GDM1 (cell line): ENCODE measurements at places on chromosomes 6 and 20.
A peak's percentile ranks its signal among the peaks of the same experiment; 100 is the strongest.

GRCh38 chr6:14804001-14804784 lies 441.7 kb upstream of the JARID2 start:
- DNase-seq: no peak

DNA sequence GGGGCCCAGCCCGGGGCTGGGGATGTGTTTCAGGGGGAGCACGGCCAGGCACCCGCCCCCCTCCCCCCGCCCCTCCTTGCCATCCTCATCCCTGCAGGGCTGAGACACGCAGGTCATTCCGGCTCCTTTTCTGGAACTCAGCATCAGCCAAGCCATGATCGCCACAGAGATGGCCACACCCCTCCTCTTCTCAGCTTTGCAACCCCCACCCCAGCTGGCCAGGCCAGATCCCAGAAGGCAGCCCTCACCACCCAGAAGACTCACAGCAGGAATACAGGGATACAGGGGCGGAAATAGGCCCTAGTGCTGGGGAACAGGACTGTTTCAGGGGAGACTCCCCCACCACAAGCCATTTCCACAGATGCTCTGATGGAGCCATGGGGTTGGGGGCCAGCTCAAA lies 33.5 kb downstream of the YTHDF1 start:
- no peak for DNase-seq

DNA sequence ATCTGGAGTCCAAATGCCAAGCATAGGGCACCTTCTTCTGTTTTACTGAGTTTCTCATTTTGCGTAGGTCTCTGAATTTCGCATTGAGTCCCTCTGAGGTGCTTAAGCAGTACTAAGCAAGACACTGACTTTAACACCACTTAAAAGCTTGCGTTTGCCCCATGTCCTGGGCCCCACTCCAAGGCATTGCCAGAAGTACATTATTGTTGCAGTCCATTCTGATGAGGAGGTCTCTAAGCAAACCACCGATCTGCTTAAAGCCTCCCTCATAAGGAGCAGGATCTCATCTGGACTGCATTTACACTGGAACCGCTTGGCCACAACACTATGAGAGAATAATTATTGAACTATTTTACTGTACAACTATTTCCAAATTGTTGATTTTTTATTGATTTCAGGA lies 16.3 kb downstream of the BMP2 start:
- DNase-seq: no peak

DNA sequence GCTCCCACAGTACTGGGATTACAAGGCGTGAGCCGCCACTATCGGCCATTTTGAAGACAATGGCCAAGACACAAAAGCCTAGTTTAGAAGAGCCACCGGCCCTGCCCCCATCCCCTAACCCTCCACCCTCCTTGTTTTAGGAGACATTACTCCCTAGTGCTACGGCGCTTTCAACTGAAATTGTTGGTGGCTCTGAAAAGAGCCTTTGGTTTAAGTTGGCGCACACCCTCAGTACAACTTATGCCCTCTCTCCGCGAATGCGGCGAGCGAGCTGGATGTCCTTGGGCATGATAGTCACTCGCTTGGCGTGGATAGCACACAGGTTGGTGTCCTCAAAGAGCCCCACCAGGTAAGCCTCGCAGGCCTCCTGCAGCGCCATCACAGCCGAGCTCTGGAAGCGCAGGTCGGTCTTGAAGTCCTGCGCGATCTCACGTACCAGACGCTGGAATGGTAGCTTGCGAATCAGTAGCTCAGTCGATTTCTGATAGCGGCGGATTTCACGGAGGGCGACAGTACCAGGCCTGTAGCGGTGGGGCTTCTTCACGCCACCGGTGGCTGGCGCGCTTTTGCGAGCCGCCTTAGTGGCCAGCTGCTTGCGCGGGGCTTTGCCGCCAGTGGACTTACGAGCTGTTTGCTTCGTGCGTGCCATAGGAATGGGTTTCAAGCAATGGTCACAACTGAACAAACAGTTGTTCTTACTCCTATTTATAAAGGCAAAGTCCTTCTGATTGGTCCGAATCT lies 114.9 kb upstream of the BTN3A2 start:
- DNase-seq: no peak

DNA sequence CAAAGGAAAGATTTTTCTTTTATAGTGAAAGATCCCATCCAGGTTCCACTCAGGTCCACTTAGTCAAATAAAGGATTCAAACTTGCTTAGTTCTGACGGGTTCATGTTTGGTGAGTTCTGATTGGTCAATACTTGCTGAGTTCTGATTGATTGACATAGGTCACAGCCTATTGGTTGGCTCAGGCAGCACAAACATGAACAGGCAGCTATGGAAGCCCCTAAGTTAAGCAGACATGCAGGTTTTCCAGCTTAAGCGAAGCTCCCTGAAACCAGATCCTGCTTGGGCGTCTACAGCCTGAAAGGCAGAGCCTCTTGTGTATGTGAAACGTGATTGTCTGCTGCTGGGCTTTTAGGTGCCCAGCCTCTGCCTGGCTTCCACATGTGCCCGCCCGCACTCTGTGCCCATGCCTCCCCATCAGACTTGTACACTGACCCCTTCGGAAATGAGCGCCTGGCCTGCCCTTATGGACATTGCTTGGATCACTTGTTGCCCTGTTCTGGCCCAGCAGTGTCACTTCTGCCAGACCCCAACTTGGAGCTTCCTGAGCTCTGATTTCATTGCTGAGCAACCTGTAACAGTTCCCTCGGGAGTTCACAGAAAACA lies 45.4 kb upstream of the ECI2 start:
- no peak for DNase-seq

- DNase-seq: peak; percentile 48
These were observed 25.5 kb downstream of the DDO start for GRCh38 chr6:110389689-110390382.

DNA sequence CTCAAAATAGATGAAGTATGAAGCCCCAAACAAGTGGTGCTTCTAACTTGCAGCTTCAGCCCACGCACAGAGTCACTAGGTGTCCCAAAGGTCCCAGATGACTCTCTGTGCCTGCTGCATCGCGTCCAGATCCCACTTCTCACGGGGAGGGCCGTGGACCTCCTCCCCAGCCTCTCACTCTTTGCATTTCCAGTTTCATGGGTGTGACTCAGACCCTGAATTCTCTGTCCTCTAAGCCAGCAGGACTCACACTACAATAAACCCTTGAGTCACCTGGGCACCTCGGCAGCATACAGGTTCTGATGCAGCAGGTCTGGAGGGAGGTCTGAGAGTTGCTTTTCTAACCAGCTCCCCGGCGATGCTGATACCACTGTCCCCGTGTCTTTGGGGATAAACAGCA lies 114.0 kb upstream of the RIN2 start:
- no peak for DNase-seq

GRCh38 chr6:163192591-163192990 lies 221.9 kb upstream of the QKI start:
- DNase-seq: no peak

DNA sequence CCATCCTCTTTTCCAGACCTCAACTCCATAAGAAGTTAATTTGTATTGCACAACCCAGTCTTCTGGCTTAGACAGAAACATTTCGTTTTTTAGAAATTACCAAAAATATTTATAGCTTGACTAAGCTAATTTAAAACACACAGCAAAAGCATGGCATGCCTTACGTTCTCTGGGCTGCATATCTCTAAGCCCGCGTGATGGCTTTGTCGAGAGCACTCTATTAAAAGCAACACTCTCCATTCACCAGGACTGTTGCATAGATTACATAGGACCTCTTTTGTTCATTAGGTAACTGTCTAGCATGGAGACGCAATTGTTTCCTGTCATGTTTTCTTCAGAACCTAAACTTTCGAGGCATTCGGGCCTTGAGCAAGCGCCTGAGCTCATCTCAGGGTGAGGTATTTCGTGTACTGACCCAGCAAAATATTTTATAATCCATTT lies 104.5 kb downstream of the IBTK start:
- no peak for DNase-seq

DNA sequence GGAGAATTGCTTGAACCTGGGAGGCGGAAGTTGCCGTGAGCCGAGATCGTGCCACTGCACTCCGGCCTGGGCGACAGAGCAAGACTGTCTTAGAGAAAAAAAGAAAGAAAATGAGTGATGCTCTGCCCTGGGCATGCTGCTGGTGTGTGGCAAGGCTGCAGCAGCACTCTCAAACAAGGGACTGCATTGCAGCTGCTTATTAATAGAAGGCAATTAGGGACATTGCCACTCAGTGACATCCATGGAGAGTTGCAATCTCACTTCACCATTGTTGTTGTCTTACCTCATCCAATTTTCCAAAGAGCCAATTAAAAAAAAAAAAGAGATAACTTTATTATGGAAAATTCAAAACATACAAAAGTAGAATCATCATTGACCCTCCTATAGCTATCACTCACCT lies 131.1 kb downstream of the LRRC1 start:
- DNase-seq: no peak

GRCh38 chr6:6494677-6495076 lies 93.8 kb upstream of the LY86 start:
- no peak for DNase-seq

DNA sequence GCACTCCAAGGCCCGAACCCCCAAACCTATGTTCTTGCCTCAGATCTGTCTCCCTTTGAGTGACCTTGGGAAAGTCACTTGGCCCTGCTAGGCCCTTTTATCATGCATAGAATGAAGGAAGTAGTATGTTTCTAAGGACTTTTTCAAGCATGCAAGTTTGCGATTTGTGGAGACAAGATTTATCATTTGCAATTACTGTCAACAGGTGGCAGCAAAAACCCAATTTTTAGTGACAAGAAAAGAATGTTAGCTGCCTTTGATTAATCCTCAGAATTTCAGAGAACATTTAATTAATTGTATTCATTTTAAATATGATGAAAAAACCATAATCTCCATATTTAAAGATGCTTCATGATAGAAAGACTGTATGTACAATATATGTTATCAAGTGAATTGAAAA lies 28.3 kb upstream of the PREP start:
- DNase-seq: no peak

GRCh38 chr6:36610041-36610955 lies 16.1 kb downstream of the SRSF3 start:
- no peak for DNase-seq

DNA sequence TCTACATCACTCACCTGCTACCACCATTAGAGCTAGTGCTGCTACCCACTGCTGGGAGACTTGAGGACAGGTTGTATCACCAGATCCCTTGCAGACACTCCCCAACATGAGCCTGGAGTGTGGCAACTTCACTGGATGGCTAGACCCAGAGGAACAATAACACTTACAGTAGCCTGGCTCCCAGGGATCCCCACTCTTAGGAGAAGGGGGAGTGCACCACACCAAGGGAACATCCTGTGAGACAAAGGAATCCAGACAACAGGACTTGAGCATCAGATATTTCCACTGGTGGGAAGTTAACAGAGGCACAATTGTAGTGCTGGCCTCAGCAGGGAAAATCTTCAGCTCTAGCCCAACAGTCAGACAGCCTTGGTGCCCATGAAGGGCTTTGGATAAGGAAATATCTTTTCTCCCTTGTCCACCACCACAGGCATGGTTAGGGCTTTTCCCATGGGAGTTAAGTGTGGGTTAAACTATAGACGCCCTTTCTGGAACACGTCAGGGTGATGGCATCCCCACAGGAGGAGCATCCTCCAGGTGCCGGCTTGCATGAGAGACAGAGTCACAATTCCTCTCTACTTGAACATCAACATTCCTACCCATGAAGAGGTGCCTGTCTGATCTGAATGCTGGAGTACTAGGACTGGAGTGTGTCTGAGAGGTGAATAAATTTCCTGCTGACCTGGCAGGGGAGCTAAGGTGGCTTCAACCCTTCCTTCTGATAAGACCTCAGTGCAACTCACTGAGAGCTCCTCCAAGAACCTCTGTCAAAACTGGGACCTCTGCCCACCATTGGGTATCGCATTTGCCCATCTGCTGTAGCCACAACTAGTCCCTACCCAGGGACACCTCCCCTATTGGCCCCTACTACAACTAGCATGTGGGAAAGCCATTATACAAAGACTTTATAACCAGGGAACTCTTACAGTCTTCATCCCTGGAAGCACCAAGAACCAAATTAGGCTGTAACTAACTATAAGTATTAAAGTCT lies 55.4 kb upstream of the SIRPG start:
- no peak for DNase-seq

- no peak for DNase-seq
These were observed 114.7 kb downstream of the EDN3 start for GRCh38 chr20:59414936-59415623.

DNA sequence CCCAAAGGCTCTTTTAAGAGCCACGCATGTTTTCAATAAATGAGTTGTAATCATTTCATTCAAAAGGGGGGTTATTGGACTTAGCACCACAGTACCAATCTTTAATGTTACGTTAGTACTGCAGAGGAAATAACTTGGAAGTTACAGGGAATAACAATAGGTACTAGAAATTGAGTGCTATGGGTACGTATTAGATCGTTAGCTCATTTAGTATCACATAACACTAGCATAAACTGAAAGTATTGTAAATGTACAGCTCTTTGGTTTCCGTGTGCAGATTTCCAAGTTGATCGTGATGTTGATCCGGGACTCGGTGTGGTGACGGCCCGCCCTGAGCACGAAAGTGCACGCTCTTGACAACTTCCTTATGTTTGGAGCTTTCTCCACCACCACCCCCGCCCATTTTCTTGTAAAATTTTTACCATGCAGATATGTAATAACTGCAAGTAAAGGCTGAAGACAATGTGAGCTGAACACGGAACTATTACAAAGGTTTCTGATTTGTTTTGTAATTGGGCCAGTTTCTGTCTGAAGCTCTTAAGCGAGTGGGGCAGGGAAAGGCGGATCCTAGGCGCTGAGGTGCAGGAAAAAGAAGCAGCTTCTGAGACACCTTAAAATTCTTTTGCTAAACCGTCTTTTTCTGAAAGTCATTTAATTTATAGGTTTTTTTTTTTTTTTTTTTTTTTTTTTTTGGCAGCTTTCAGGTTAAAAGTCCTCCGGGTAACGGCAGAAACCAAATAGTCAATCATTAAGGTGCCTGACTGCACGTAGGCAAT lies 71.5 kb downstream of the HFE start:
- DNase-seq: peak; percentile 39

- no peak for DNase-seq
These were observed 19.2 kb downstream of the ZBTB2 start for GRCh38 chr6:151372164-151372563.

- DNase-seq: no peak
These were observed 75.1 kb upstream of the SYNJ2 start for GRCh38 chr6:157906537-157907061.

DNA sequence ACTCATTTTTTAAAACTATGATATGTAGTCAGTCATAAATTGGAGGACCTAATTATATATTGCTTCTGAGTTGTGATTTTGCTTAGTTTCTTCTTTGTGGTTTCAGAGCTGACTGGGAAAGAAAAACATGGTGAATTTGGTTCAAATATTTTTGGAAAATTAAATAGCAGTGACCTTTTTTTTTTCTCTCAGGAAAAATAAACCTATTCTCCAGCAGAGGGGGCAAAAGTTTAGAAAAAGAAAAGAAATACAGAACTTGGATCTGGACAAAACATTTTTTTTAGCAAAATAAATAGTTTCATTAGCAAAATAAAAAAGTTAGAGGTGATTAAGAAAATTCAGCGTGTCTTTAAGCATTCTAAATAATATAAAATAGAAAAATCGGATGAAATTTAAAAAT lies 10.2 kb downstream of the COL10A1 start:
- no peak for DNase-seq

GRCh38 chr20:41308290-41308711 lies 9.2 kb downstream of the ZHX3 start:
- no peak for DNase-seq

- no peak for DNase-seq
These were observed 105.9 kb downstream of the MAN1A1 start for GRCh38 chr6:119243657-119244056.

- DNase-seq: no peak
These were observed at the start of gene CLIC5 for GRCh38 chr6:46015119-46015968. Gene CLIC5 (minus strand): TSS chr6:46015860. CDS start chr6:46015542, 318 bp downstream.

- no peak for DNase-seq
These were observed 54.9 kb downstream of the CDH22 start for GRCh38 chr20:46253391-46253790.
